ENCODE measurements at places on chromosomes 1 and 21. TPM values are rescaled to one million over a fixed set of nuclear protein-coding genes. Genes with fewer than 3 reads are reported as not detected.

DNA sequence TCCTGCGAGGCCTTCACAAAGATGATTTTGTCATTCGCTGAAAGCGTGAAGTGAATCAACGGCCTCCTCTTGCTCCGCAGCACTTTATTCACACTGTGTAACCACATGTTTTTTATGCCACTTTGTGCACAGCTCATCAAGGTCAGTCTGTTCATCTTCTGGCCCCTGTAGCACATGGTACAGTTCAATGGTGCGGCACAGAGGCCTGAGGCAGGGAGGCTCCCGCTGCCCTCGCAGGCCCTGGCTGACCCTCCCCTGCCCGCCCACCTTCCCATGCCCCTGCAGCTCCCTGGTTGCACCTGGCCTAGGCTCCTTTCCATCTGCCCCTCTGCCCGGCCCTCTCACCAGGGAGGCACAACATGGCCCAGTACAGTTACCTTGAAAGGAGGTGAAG lies 87.5 kb downstream of the CD247 start:
- DNase-seq: no peak

DNA sequence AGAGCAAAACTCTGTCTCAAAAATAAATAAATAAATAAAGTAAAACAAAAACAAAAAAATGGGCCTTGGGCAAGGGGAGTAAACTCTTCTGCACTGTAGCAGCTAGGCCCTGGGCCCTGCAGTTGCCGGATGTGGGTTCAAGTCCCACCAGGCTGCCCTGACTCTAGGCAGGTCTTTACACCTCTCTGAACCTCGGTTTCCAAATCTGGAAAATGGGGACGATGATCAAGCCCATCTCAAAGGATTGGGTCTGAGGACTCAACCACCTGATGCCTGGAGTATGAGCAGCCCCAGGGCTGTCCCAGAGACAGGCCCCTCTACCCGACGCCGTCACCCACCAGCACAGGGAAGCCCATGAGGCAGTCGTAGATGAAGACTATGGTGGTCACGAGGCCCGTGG lies 7.5 kb downstream of the GPR153 start:
- no peak for DNase-seq

The PHC2 gene
- 88.1 TPM for total RNA-seq

- no peak for DNase-seq
Observed at GRCh38 chr1:36092166-36092797, 3.6 kb downstream of the ADPRS start.

Data from SJSA1 (cell line).